ENCODE measurements at places on chromosomes 6 and 20.
A peak's percentile ranks its signal among the peaks of the same experiment; 100 is the strongest.

DNA sequence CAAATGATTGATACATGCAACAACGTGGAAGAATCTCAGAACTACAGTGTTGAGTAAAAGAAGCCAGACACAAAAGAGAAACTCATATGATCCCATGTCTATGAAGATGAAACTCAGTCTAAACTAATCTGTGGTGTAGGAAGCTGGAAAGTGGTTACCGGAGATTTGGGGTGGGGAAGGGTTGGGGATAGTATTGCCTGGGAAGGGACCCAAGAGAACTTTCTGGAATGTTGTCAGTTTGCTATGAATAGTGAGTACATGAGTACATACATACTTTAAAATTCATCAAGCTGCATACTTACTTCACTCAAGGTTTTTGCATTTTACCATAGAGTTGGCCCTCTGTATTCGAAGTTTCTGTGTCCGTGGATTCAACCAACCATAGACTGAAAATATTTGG, 106.0 kb downstream of the SAMD5 start:
- no peak for DNase-seq

- DNase-seq, result peak; percentile 55
Measured at GRCh38 chr6:14656649-14657048, 539.1 kb downstream of the CD83 start.

DNA sequence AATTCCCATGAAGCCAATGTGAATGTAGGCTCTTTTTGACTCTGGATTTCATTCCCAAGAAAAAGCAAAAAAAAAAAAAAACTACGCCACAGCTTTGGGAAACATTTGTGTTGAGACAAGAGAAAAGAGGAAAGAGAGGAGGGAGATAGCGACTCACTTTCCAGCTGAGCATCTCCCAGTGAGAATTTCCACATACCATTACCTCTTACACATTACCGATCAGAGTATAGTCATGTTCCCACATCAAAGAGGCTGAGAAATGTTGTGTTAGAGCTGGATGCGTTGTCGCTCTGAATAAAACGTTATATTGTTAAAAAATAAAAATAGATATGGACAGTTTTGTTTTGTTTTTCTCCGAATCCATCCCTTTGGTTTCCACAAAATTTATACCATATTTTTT, 1019.3 kb upstream of the ADGRB3 start:
- no peak for DNase-seq

- no peak for DNase-seq
Measured at GRCh38 chr6:38043259-38043753, 223.8 kb downstream of the ZFAND3 start.

DNA sequence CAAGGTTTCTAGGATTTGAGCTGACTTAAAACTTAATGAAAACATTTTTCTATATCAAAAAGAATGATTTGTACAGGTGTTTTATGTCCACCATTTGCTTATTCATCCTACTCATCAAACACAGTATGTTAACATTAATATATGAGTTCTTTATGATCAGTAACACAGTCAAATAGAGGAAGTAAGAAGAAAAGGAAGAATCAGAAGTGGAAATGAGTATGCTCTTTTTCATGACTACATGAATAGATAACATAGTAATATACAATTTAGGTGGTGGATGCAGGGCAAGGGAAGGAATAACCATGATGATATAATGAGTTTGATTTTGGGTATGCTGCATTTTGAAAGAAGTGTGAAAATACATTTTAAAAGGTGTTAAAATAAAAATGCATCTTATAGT, 16.5 kb downstream of the KPNA5 start:
- DNase-seq, result peak; percentile 48

DNA sequence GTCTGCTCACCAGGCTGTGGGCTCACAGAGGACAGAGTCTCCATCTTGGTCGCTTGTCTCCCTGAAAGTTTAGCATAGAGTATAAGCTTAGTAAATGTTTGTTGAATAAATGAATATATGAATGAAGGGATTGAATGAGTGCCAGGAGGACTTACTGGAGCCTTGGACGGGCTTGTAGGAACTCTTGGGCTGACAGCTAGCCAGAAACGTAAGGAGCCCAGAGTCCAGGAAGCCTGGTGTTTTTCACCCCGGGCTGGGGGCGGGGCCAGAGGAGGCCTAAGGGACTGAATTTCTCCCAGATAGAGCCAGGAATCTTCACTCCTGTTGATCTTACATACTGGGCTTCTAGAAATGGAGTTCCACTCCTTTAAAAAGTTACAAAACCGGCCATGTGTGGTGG, 68.5 kb upstream of the SRSF6 start:
- no peak for DNase-seq

DNA sequence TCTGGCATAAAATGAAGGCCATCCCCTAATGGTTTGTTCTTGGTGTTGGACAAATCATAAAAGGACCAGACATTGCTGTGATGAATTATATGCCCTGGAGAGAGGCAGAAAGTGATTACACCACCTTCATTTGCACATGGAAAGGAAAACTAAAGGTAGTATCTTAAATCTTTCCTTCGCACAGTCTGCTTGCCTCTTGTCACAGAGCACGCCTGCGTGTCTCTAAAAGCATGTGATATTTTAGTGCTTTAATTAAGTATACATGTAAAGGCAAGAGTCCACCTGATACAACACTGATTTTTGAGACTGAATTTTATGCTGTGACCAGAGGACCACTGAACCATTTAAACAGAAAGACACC, 28.8 kb upstream of the PLAGL1 start:
- DNase-seq, result no peak

- no peak for DNase-seq
Measured at GRCh38 chr6:163335671-163336545, 78.6 kb upstream of the QKI start.

DNA sequence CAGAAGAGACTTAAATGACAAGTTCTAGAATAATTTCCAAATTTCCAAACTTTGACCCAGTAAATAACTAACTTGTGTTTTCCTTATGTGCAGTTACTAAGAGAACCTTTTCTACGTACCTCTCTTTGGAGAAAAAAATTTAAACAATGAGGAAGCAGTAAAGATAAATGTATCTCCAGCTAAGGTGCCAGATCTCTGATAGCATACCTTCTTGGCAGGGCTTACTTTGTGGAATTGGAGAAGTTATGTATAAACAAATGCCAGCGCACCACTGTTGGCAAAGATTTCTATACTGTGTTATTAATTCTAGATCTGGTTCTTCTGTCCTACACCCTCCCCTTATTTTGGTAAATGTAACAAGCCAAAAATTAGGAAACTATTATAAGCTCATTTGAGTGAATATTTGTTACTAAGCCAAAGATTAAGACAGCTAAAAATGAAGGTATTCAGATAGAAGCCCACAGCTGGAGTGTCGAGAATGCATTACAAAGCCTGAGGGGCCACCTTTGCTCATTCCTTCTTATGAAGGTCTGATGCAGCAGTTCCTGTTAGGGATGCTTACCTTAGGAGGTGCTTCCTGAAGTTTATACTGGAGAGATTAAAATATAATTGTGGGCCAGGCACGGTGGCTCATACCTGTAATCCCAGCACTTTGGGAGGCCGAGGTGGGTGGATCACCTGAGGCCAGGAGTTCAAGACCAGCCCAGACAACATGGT, 373.1 kb upstream of the SOX4 start:
- no peak for DNase-seq

DNA sequence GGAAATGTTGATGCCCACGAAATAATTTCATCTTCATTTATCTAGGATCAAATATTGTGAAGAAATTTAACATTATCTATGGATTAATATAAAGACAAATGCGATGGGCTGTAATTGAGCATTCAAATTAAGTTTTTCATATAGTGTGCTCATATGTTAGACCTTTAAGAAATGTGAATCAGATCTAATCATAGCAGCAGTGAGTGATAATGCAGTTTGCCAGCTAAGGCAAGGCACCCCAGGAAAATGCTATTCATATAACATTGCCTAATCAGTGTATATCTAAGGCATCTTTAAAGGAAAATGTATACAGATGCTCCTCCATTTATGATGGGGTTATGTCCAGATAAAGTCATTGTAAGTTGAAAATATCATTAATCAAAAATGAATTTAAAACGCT, 135.2 kb downstream of the KCNQ5 start:
- no peak for DNase-seq

DNA sequence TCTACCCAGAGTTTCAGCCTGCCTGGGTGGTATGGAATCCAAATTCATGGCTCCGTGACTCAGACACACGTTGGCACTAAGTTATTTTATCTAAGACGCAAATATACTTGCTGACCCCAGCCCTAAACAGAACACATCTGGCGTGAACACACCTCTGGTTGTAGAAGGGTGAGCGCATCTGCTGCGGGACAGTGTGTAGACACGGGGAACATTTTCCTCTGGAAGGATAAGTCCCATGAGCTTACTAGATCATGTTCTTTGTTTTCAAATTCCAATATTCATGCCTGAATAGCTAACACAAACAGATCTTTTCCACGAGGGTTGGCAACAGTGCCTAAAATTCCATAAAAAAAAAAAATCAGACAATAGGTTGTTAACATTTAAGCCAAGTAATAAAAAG, 87.8 kb downstream of the TMEM170B start:
- DNase-seq, result no peak

DNA sequence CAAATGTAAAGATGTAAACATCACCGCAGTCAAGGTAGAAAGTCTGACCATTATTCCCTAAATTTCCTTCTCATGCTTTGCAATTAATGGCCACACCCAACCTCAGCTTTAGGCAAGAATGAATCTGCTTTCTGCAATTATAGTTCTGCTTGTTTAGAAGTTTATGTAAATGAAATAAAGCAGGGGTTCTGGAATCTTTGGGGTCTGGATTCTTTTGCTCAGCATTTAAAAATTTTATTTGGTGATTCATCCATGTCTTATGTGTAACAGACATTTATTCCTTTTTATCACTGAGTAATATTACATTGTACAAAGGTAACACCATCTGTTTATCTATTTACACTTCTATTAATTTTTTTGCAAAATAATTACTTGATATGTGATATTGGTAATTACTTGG, 613.6 kb downstream of the UTRN start:
- DNase-seq, result no peak

GRCh38 chr20:10352934-10353824, 80.8 kb downstream of the MKKS start:
- DNase-seq, result no peak

DNA sequence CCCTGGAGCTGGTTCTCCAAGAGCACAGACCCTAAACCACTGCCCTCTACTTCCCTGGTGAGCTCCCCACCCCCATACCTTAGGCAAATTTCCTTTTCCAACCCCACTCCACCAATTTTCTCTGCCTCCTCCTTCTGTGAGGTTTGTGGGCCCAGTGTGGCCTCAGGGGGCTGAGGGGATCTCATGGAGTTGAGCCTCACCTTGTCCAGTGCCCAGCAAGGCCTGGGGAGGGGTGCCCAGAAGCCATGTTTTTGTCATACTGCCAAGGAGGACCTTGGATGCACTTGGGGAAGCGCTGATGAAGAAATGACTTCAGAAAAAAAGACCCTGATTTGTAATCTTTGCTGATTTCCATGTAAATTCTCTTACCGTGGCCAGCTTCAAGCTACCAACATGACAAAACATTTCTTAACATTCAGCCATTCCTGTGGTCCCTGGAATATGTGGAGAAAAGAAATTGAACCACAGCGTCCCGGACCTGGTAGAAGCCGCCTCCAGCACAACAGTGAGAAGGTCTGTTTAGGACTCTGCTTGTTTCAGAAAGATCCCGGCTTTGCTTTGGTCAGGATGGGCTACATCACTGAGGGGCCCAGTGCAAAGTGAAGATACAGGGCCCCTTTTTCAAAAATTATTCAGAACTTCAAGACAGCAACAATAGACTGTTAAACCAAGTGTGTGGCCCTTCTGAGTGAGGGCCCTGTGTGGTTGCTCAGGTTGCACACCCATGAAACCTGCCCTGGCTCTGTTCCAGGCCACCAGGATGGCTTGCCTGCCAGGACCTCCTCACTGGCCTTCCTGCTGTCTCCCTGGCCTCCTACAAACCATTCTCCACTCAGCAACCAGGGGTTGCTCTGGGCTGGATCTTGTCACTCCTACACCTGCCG, 52.5 kb downstream of the CHMP4B start:
- DNase-seq, result no peak

- no peak for DNase-seq
Measured at GRCh38 chr6:79453558-79454042, 83.6 kb downstream of the LCA5 start.

DNA sequence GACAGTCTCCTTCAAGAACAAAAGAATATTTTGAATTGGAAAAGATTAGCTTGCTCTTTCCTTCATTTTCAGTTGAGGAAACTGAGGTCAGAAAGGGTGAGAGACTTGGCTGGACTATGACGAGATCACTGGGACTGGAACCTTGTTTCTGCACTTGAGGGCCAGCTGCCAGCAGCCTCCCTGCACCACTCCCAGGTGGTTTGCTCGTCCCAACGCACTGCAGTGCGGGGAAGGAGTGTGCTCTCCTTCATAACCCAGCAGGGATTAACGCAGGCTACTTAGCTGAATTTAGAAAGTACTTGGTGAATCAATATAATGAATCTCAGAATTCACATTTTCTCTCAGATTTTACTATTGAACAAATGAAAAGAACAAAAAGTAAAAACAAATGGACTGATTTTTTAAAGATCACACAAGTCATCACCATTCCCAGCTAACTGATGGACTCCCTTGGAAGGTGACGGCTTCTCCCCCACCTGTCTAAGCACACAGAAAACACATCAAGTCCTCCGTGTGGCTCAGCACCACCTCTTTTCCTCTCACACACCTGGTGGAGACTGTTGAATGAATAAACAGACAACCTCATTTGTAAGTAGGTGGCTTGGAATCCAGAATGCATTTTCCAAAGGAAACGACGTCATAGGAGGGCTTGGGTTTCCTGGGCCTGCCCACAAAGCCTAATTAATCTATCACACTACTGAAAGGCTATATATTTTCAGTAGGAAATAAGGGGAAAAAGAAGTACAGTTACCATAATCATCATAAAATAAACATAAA, 121.0 kb downstream of the QRSL1 start:
- DNase-seq, result no peak

DNA sequence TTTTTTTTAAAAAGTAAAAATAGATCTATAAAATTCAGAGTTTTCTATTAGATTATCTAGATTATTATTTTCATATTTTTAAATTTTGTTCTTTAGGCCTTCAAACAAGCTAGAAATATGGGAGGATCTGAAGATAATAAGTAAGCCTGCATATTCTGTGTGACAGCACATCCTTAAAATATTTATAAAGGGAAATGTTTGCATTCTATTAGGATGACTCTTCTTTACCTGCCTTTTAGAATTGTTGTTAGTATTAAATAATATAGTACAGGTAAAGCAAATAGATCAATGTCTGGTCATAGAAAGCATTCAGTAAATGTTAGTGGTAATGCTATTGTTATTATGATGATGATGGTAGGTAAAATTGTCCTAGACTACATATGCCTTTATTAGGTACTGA, 17.4 kb downstream of the PEX3 start:
- DNase-seq, result no peak

DNA sequence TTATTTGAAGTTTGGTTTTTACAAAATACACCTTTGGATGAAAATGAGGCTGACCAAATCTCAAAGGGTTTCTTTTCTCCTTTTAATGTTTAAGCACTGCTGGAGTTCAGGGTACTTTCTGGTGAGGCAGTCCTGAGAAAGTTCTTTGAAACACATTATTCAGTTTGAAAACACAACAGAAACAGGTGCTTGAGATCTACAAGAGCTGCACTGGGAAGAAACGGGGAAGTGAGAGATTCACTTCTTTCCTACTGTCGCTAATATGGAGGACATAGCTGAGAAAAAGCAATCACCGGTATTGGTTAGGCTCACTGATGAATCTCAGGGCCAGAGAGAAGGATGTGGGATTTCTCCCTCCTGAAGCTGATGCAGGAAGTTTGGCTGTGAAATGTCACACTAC, 22.9 kb upstream of the TMEM170B start:
- DNase-seq, result no peak
